ENCODE measurements at places on chromosomes 1 and 21.

- DNase-seq = no peak
These were observed 112.6 kb downstream of the ADAMTS1 start for GRCh38 chr21:26732432-26733221.

DNA sequence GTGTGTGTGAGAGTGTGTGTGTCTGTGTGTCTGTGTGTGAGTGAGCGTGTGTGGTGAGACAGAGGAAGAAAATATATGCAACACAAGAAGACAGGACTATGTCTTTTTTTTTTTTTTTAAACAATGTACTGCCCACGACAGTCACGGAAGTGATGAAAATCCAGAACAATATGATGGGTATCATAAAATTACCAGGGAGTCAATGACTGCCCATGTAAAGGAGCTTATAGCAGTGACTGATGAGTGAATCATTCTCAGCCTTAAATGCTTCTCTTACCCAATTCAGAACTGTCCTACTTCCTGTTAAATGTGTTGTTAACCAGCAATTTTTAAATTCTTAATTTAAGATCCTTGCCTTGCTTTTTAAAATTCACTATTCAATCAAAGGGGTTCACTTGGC is 46.6 kb downstream of the RGS7 start:
- DNase-seq = no peak

DNA sequence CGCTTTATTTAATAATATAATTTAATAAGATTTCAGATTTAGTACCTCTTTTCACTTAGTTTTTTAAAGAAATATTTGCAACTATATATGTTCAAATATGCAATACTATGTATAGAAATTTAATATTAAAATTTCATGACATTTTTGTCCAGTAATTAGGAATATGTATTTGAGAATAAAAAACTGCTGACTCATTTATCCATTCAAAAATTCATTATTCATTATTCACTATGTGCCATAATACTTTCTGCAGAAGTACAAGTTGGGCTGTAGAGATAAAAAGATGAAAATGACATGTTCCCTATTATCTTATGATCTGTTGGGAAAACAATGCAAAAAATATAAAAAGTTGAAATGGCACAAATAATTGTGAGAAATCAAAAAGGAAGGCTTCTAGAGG is 3.4 kb upstream of the C1orf53 start:
- DNase-seq = no peak

- no peak for DNase-seq
These were observed 391.4 kb downstream of the MRPL39 start for GRCh38 chr21:25215698-25216384.

- DNase-seq = no peak
These were observed 56.2 kb downstream of the LGR6 start for GRCh38 chr1:202249846-202250245.

GRCh38 chr21:42681296-42682206 is 28.1 kb downstream of the PDE9A start:
- no peak for DNase-seq

DNA sequence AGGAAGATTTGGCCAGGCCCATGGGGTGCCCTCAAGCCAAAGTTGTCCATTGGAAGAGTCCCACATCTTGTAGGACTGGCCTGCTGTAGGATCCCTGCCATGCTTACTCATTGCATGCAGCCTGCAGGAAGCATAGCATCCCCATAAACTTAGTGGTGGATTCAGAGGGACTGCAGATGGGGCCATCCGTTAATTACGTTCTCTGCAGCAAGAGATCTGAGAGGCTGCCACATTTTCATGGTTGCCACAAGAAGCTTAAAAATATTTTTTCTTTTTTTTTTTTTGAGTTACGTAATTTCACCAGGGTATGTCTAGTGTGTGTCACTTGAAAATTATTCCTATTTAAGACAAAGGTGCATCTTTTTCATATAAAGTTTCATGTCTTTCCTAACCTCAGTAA is 329.7 kb upstream of the USP24 start:
- DNase-seq = no peak

GRCh38 chr1:230938924-230939368 is 39.7 kb downstream of the TTC13 start:
- no peak for DNase-seq

GRCh38 chr1:91020486-91020885 is 1.3 kb downstream of the ZNF644 start:
- DNase-seq = no peak

- DNase-seq = no peak
These were observed 27.4 kb downstream of the ARHGEF10L start for GRCh38 chr1:17566892-17567291.

- no peak for DNase-seq
These were observed 20.2 kb downstream of the ARHGEF11 start for GRCh38 chr1:157025385-157025784.

DNA sequence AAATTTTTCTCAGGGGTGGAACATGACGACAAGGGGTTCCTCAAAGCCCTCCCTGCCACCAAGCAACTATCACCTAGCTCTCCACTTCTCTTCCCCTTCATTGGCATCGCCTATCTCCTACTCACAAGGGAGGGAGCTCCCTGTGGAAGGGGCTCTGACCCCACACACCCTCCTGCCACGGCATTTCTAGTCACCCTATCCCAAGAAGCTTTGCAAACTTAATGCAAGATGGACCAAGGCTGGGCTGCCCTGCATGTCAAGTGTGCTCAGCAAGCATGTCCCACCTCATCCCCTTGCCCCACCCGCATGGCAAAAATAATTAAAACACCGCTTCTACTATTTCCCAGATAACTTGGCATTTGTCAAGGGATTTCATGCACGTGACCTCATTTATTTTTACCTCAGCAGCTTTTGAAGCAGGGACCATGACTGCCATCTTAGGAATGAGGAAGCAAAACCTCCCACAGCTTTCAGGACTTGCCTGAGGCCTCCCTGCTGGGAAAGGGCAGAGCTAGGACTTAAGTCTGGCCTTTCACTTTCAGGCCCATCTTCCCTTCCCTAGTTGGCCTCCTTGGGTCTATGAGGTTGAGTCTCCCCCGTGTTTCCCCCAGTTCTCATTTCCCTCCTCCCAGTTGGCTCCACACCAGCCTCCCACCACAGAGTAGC is 161.3 kb downstream of the TSEN15 start:
- DNase-seq = no peak

DNA sequence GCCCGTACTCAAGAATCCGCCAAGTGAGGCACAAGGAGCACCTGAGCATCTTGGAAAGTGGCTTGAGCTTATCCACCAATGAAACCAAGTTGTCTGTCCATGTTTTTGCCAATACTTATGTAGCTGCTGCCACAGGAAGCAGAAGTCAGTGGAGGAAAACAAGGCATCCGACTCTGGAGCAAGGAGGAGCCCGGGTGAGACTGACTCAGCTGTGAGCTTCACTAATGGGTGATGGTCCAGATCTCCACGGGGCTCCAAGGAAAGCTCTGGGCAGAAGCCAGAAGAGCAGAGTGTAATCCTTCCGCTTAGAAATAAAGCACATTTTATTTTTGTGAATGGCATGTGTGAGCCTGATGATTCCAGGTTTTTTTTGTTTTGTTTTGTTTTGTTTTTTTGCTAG is 12.3 kb upstream of the SSR2 start:
- DNase-seq = no peak

DNA sequence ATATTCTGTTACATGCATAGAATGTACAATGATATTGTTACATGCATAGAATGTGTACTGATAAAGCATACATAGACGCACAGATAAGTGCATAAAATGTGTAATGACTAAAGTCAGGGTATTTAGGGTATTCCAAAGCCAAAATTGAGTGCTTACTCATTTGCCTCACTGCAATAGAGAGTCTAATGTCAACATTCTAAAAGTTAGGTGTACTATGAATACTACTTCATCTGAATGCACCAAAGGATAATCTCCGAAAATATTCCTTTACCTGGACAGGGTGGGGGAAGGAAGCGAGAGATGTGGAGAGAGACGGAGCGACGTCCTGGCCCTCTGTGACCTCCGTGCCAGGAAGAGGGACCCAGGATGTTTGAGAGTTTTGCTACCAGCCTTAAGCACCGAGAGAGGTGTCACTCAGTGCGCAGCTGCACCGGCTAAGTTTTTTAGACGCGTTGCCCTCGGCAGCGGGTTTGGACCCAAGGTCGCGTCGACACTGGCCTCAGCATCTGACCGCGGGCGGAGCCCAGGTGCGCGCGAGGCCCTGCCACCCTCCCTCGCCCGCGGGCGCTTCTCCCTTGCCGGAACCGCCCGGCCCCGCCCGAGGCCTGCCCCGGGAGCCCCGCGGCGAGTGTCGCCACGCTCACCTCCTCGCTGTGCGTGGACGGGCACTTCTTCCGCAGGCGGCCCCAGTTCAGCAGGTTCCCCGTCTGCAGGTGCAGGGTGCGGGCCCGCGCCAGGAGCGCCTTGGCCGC is 660 bp downstream of the GCLM start:
- DNase-seq = no peak

DNA sequence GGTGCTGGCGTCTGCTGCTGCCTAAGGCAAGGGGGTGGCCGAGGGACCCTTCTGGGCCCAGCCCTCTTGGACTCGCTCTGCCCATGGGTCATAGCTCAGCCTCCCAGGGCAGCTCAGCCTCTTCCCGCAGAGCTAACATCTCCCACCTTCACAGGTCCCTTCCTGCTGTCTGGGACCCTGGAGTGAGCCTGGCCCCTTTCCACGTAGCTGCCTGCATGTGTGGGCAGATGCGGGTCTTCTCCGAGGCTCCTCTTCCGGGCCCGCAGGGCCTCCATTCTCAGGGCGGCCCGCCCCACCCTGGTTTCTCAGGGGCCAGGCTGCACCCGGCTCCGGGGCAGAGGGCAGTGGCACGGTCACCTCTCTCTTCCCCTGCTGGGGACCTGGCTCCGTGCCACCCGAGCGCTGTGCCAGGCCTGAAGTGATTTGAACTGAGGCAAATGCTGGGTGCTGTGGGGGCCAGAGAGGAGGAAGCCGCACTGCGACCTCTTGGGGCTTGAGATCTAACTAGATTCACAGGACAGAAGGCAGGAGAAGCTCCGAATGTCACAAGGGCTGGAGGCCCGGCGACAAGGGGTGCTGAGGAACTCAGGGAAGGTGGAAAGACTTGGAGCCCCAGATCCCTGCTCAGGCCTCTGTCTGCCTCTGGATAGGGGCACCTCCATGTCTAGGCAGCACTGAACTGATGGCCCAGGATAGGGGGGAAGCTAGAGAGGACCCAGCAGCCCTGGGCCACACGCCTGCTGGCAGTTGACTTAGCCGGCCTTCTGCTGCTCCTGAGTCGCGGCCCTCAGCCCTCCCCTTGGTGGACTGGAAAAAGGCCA is 40.7 kb downstream of the COQ8A start:
- DNase-seq = no peak

- no peak for DNase-seq
These were observed 7.3 kb downstream of the IL24 start for GRCh38 chr1:206904423-206905142.

GRCh38 chr1:6785728-6786505 is 663 bp downstream of the CAMTA1 start:
- DNase-seq = peak; percentile 31

- DNase-seq = no peak
These were observed 33.1 kb downstream of the NFIA start for GRCh38 chr1:61115436-61115835.

- no peak for DNase-seq
These were observed 2.2 kb downstream of the SLC19A2 start for GRCh38 chr1:169483500-169483966.

GRCh38 chr1:25011275-25011674 is 81.2 kb upstream of the RUNX3 start:
- no peak for DNase-seq

- no peak for DNase-seq
These were observed 183.6 kb upstream of the UBE2U start for GRCh38 chr1:64019818-64020217.

GRCh38 chr1:53657531-53657805 is 81.5 kb downstream of the GLIS1 start:
- no peak for DNase-seq

- no peak for DNase-seq
These were observed 17.5 kb upstream of the SPSB1 start for GRCh38 chr1:9275161-9275560.

DNA sequence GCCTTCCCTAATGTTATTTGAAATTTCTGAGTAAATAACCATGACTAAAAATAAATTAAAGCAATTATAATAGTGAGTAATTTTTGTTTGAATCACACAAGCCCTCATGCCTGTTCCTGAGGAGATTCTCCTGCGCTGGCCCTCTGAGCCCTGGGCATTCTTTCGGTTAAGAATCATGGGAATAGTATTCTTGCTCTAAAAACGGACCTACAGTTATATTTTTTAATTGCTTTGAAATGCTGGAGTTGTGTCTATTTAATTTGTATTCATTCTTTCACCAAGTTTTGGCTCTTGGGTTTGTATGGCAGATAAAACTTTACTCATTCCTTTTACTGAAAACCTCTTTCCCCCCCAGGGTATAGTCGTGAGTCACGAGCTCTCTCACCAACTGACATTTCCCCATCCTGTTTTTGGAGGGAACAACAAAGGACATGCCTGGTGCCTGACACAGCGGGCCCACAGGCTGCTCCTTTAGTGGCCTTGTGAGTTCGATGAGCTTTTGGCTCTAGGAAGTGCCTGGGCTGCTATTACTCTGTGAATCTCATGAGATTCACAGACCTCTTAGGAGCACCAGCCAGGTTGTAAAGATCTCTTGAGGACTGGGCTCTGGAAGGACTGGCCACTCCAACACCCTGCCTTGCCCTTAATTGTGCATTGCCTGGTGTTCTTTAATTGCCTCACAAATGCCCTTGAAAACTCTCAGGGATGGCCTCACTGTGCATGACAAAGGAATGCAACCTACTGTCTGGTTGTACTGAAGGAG is 58.6 kb downstream of the DDR2 start:
- no peak for DNase-seq

DNA sequence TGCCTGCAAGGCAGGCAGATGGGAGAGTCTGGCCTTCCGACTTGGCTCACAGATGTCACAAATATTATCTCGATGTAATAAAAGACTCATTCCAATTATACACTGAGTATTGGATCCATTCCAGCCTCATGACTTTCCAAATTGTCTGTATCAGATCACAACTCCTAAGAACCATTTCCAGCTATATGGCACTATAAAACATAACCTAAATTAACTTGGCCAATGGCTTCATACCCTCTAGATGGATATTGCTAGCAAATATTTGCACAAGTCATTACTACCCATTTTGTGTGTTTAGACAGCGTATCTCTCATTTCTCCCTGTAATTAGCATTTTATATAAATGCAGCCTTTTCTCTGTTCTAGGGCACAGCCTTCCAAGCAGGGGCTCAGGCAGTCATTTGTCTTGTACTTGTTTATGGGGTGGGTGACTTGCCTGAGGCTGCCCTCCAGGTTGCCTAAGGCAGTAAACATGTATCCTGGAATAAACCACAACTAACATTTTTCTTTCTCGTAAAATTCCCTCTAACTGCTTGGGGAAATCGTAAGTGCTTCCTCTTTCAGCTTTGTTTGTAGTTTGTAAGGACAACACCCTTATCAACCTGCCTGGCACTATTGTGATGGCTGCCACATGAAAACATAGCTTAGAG is 70.6 kb upstream of the KCNJ6 start:
- peak; percentile 75 for DNase-seq
